ENCODE measurements at places on chromosomes 3 and 15. TPM values are rescaled to one million over a fixed set of nuclear protein-coding genes. Genes with fewer than 3 reads are reported as not detected.
A peak's percentile ranks its signal among the peaks of the same experiment; 100 is the strongest.

GRCh38 chr3:32675164-32675563, 9.8 kb upstream of the CNOT10 start:
- no peak overlapping the region for H3K4me3 ChIP-seq
- H3K4me1 ChIP-seq, result no peaks in the 10 kb centered on the region
- no peaks in the 10 kb centered on the region for H3K36me3 ChIP-seq
- no peak overlapping the region for H3K27ac ChIP-seq
- no peak for DNase-seq

DNA sequence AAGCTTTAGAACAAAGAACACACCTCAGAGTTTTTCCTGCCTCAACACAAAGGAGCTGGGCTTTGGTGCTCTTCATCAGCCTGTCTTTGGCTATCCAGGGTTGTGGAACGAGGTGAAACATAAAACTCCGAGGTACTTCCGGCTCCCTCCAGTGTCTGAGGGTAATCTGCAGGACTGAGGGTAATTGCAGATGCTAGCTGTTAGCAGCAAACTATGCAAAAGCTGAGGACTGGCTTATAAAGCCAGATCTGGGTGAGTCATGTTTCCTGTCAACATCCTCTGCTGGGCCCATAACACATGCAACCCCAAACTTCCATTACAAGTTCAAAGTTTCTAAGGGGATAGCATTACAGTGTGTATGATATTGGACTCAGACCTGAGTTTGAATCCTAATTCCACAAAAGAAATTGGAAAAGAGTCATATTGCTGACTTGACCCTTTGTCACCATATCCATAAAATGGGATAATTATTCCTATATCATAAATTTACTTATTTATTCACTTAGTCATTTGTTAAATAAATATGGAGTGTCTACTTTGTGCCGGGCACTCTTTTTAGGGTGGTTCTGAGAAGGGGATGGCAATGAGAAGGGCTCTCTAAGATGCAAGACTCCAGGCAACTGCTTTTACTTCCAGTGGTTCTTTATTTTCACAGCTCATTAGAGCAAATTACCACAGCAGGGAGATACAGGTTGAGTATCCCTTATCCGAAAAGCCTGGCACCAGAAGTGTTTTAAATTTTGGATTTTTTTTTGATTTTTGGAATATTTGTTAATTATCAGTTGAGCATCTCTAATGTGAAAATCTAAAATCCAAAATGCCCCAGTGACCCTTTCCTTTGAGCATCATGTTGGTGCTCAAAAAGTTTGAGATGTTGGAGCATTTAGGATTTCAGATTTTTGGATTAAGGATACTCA, 9.5 kb upstream of the TRIM69 start:
- peak overlapping the region; percentile 38 for H3K27ac ChIP-seq
- H3K4me1 ChIP-seq, result peaks cover 22% of the 10 kb centered on the region
- H3K36me3 ChIP-seq, result no peaks in the 10 kb centered on the region

DNA sequence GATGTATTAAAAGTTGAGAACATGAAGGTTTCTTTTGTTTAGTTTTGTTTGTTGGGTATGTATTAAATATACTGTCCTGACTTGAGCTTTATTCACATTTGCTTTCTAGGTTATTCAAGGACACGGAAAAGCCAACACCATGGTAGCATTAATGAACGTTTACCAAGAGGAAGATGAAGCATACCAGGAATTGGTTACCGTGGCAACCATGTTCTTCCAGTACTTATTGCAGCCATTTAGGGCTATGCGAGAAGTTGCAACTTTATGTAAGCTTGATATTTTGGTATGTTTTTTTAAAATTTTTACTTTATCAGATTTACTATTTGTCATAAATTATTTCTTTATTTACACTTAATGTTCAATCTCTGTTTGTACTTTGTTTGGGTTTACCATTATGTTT, 3.6 kb downstream of the WHAMM start:
- DNase-seq, result no peak
- no peak overlapping the region for H3K4me3 ChIP-seq
- no peaks in the 10 kb centered on the region for H3K4me1 ChIP-seq
- peaks cover 7% of the 10 kb centered on the region for H3K36me3 ChIP-seq
- no peaks in the 10 kb centered on the region for H3K27me3 ChIP-seq

DNA sequence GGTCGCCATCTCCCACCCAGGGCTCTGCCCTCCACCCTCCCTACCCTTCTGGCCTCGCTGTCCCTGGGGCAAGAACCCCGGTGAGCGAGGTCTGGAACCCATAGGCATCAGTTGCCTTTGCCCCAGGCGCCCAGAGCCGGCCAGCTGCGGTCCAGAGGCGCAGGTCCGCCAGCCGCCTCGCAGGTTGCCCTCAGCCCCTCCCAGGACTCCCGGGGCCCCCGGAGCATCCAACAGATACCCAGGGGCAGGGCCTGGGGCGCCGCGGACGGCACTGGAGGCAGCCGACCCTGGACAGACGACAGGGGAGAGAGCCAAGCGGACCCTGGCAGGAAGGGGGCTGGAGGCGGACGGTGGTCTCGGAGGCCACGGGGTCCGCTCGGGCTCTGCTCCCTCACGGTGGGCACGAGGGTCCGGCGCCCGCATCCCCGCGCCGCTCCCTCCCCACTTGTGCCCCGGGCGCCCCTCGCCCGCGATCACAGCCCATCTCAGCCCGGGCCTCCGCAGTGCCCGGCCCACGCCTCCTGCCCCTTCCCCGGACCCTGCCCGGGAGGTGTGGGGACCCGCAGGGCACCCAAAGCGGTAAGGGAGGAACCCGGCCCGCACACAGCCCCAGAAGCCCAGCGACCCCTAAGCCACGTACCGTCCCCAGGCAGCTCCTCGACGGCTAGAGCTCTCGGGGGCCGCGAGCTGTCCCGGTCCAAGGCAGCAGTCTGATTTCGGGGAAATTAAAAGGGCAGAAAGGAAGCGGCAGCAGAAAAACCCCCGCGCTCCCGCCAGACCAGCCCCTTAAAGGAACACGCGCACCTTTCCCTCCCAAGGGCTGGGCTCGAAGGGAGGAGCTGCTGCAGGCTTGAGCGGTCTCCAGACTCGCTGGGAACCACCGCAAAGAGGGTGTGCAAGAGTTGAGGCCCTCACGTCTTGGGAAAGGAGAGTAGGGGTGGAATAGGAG, at the start of gene HAPLN3:
TSS of gene HAPLN3 (minus strand) at position 726 of the 949 bp plus-strand sequence. CDS start 8,246 bp downstream, outside the sequence.
- DNase-seq, result peak; percentile 44
- H3K27me3 ChIP-seq, result peaks cover 9% of the 10 kb centered on the region
- peaks cover 10% of the 10 kb centered on the region for H3K4me1 ChIP-seq
- H3K27ac ChIP-seq, result no peak within 1 kb of the TSS
- no peaks in the 10 kb centered on the region for H3K36me3 ChIP-seq
- peak within 1 kb of the TSS; percentile 51 for H3K4me3 ChIP-seq

DNA sequence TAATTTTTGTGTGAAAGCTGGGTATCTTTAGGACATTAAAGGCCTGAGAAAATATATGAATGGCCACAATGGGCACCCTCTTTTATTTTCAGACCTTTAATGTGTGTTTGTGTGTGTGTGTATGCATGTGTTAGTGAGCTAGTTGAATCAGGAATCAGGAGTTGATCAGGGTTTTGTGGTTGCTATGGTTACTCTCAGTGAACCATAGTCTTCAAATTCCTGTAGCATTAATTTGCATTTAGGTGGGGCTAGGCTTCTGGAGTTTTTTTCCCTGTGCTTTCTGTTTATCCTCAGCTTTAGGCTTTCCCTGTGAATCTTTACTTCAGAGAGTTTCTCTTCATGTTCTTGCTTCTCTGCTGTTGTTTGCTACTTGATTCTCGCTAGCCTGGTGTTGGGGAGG, 122.0 kb upstream of the ONECUT1 start:
- H3K4me1 ChIP-seq, result no peaks in the 10 kb centered on the region
- no peak overlapping the region for H3K27ac ChIP-seq
- H3K36me3 ChIP-seq, result no peaks in the 10 kb centered on the region

GRCh38 chr3:83926291-83926690, 1032.5 kb upstream of the CADM2 start:
- no peak overlapping the region for H3K4me3 ChIP-seq
- H3K27ac ChIP-seq, result no peak overlapping the region
- H3K36me3 ChIP-seq, result no peaks in the 10 kb centered on the region
- no peak for DNase-seq
- no peaks in the 10 kb centered on the region for H3K27me3 ChIP-seq

GRCh38 chr3:24682141-24682547, 187.5 kb upstream of the THRB start:
- no peaks in the 10 kb centered on the region for H3K4me1 ChIP-seq
- DNase-seq, result no peak
- H3K4me3 ChIP-seq, result no peak overlapping the region
- 0 out of 2 replicates have a peak, but pooled peaks cover 6% of the 10 kb centered on the region for H3K27me3 ChIP-seq
- no peaks in the 10 kb centered on the region for H3K36me3 ChIP-seq

- no peak for DNase-seq
- H3K4me3 ChIP-seq, result no peak overlapping the region
- no peaks in the 10 kb centered on the region for H3K36me3 ChIP-seq
Measured at GRCh38 chr3:122263058-122263457, 62.0 kb upstream of the CSTA start.

DNA sequence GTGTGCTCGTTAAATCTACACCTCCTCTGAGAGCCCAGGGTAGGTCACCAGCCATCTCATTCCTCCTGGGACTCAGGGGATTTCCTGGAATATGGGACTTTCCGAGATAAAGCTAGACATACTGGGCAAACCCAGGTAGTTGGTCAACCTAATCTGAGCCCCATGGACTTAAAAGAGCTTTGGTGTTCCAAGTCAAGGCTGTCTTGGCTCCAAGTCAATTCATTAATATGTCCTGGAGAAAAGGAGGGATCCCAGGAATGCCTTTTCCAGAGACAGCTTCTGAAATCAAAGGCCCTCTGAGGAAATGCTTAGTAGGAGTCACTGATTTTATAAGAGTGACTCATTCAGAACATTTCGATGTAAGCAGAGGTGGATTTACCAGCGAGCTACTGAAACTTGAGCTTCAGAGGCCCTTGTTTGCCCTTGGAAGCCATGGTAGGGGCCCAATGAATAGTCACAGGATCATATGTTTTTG, 137.3 kb upstream of the UBE2E1 start:
- H3K27me3 ChIP-seq, result no peaks in the 10 kb centered on the region
- peaks cover 23% of the 10 kb centered on the region for H3K4me1 ChIP-seq
- no peak overlapping the region for H3K4me3 ChIP-seq
- peak overlapping the region; percentile 14 for H3K27ac ChIP-seq
- no peaks in the 10 kb centered on the region for H3K36me3 ChIP-seq

GRCh38 chr15:73249499-73249898, 119.3 kb downstream of the HCN4 start:
- no peak overlapping the region for H3K4me3 ChIP-seq
- no peak for DNase-seq
- H3K4me1 ChIP-seq, result no peaks in the 10 kb centered on the region
- H3K27ac ChIP-seq, result no peak overlapping the region
- H3K36me3 ChIP-seq, result no peaks in the 10 kb centered on the region

DNA sequence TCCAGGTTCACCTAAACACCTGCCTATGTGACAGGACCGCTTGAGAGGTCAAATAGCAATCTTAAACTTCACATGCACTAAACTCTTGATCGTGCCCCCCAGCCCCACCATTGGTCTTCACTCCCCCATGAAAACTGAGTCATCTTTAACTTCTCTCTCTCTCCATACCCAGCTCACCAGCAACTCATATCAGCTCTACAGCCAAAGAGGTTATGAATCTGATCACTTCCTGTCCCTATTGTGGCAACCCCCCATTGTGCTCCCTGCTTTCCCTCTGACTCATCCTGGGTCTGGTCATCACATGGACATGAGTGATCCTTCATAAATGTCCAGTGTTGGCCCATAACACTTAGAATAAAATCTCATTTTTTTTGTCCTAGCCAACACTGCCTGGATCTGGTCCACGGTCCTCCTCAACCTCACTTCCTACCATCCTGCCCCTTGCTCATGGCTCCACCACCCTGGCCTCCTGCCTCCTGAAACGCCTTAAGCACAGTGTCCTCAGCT, 103.4 kb upstream of the HACD2 start:
- peaks cover 9% of the 10 kb centered on the region for H3K4me1 ChIP-seq
- no peaks in the 10 kb centered on the region for H3K36me3 ChIP-seq
- no peaks in the 10 kb centered on the region for H3K27me3 ChIP-seq
- no peak for DNase-seq
- no peak overlapping the region for H3K4me3 ChIP-seq
- H3K27ac ChIP-seq, result no peak overlapping the region

DNA sequence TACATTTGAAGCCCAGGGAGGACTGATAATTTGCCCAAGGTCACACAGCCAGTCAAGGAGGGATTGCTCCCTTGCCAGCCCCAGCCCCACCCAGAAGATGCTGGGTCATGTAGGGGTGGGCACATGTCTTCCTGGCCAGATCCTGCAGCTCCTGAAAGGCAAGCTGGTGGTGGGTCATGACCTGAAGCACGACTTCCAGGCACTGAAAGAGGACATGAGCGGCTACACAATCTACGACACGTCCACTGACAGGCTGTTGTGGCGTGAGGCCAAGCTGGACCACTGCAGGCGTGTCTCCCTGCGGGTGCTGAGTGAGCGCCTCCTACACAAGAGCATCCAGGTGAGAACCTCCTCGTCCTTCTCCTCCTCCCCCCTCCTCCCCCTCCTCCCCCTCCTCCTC, 13.2 kb downstream of the ISG20 start:
- no peaks in the 10 kb centered on the region for H3K27me3 ChIP-seq
- no peaks in the 10 kb centered on the region for H3K36me3 ChIP-seq
- no peaks in the 10 kb centered on the region for H3K4me1 ChIP-seq
- H3K4me3 ChIP-seq, result no peak overlapping the region
- H3K27ac ChIP-seq, result no peak overlapping the region

GRCh38 chr15:27028858-27029477, 58.0 kb downstream of the GABRG3 start:
- no peak overlapping the region for H3K4me3 ChIP-seq
- H3K27me3 ChIP-seq, result no peaks in the 10 kb centered on the region
- H3K27ac ChIP-seq, result no peak overlapping the region
- no peaks in the 10 kb centered on the region for H3K36me3 ChIP-seq
- no peaks in the 10 kb centered on the region for H3K4me1 ChIP-seq

GRCh38 chr3:122533931-122534334, 19.2 kb upstream of the KPNA1 start:
- DNase-seq, result no peak
- no peaks in the 10 kb centered on the region for H3K36me3 ChIP-seq
- no peaks in the 10 kb centered on the region for H3K4me1 ChIP-seq
- no peak overlapping the region for H3K27ac ChIP-seq
- H3K4me3 ChIP-seq, result no peak overlapping the region

GHSR gene
- total RNA-seq, result 1.0 TPM

PLCH1 gene
- total RNA-seq, result 0.61 TPM

FBXL2 gene
- 4.0 TPM for total RNA-seq

CCDC9B gene
- 2.4 TPM for total RNA-seq

FLNB gene
- total RNA-seq, result 24.1 TPM

RFTN1 gene
- total RNA-seq, result 20.1 TPM

PP2D1 gene
- not detected for total RNA-seq
